Skeletal muscle cell (primary cell): ENCODE measurements at places on chromosomes 2 and 18.

- DNase-seq = no peak
Measured at GRCh38 chr2:20541294-20541640, 94.4 kb downstream of the RHOB start.

GRCh38 chr2:158128168-158128973 is 26.7 kb downstream of the UPP2 start:
- no peak for DNase-seq

- DNase-seq = no peak
Measured at GRCh38 chr2:45045706-45046105, 36.5 kb upstream of the SIX2 start.

GRCh38 chr2:23427976-23428375 is 43.0 kb downstream of the KLHL29 start:
- no peak for DNase-seq

GRCh38 chr2:106076941-106077340 is 117.2 kb downstream of the UXS1 start:
- DNase-seq = no peak
